ENCODE measurements at places on chromosomes 7 and 10.

- no peak for DNase-seq
These were observed 12.2 kb downstream of the EBF3 start for GRCh38 chr10:129951970-129952265.

DNA sequence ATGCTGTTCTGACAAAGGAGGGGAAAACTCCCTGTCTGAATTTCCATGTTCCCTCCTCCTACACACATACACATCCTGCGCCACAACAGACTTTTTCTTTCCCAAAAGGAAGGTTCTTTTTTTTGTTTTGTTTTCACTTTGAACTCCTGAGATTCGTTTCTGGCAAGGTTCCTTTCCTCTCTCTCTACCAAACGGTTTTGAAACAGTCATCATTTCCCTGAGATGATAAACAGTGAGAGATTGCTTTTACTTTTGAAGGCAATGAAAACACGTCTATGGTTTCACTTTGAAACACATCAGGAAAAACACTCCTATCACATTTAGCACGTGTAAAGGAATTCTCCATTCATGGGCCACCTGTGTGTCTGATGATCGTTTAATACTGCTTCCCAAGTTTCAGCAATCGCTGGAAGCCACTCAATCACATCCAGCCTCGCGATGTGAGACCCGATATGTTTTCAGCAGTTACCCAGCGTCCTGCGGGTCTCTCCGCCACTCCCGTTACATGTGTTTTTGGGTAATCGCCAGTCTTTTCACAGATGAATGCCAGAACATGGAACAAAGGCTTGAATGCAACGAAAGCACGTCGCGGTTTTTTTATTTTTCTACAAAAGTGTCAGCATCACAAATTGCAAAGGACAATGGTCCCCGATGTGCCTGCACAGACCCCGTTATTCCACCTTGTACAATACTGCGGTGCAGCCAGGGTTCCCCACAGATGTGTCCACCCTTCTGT lies 62.8 kb upstream of the CUX1 start:
- no peak for DNase-seq

DNA sequence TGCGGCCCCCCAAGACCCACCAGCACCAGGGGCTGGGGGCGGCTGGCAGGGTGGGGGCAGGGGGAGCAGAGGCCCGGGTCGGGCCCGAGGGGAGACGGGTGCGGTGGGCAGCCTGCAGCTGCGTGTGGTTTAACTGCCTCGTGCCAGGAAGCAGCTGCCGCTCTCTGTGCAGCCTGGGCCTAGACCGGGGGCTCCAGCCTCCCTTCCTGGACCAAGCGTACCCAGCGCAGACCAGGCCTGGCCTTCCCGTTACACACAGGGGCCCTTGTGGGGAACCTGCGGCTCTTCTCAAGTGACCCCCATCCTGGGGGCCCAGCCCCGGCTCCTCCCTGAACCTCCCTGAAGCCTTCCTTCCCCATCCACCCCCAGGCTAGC lies 6.6 kb upstream of the INTS1 start:
- DNase-seq, result no peak

- no peak for DNase-seq
These were observed 348.3 kb downstream of the GPR158 start for GRCh38 chr10:25522946-25523608.

DNA sequence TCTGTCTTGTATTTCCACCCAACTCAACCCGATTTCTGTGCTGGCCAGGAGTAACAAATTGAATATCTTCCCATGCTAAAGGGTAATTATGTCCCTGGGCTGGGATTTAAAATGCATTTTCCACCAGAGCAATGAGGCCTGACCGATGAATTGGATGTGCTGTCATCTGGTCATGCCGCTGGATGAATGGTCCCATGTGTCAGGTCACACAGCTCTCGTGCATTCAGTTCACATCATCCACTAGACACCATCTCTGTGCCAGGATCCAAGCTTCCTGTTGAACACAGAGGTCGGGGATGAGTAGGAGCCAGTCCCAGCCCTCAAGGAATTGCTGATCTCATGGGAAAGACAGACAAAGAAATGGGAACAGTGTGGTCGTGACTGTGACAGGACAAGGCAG lies 200.8 kb downstream of the ADRA2A start:
- DNase-seq, result no peak

- no peak for DNase-seq
These were observed 226.5 kb downstream of the INHBA start for GRCh38 chr7:41476460-41476803.

DNA sequence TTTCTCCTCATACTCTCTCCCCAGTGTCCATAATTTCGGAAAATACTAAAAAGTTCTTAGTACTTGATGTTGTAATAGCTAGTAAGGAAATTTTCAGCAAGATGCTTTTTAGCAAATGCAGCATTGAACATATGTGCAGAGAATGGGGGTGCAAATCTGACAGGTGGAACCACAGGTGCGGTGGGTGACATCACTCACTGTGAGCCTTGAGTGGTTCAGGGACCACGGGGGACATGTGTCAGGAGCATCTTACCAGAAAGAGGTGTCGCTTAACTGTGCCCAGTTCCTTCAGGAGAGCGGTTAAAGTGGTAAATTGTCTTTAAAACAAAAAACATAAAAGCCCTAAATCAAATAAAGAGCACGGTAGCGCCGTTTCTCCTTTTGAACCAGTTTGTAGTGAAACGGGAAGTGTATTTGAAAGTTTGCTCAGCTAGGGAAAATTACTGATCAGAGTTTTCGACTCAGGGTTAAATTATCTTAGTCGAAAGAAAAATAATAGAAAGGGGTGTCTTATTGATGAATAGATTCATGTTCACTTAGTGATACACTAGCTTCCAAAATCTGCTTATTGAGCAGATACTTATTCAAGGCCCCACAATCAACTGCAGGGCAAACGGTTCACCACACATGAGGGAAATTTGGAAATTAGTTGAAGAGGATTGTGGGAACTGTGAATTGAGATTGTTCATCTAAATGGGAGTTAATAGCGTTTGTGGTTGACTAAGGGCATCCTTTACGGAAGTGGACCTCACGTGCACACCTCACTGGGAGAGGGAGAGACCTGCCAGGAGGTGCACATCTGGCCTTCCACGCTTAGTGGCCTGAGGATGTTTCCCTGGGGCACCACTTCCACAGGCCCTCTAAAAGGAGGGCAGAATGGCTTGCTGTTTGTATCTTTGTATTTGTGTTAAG lies 12.7 kb downstream of the CUL1 start:
- no peak for DNase-seq

GRCh38 chr7:22019931-22020330 lies 74.2 kb upstream of the CDCA7L start:
- DNase-seq, result no peak

DNA sequence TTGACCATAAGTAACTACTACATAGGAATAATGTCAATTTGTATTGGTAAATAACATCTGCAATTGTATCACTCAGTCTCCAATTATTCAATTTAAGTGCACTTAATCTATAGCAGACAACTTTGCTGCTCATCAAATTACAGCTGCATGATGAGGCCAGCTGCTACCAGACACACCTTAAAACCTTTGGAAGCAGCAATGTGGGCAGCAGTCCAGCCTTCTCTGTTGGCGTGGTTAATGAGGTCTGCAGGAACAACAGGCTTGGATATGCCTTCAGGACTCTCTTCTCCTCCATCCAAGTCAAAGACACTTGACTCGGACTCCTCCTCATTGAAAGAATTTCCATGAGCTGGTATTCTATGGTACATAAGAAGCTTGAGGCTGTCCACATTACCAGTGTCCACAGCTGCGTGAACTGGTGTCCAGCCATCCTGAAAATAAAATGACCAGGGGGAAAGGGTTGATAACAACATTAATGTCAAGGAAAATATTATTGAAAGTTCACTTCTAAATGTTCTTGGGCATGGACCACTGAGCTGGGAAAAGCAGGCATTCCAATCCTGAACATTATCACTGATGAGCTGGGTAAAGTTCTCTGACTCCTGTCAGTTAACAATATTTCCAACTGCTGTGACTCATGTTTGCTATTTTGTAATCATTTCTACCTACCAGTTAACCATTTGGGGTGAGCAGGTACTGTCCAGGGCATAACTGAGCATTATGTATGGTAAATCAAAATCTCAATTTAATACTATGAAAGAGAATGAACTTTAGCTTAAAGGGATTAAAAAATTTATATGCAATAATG lies 95.7 kb downstream of the CTTNBP2 start:
- DNase-seq, result no peak

Data from activated CD8-positive, alpha-beta memory T cell treated with anti-CD3 and anti-CD28 coated beads for 1 hour (primary cell).